ENCODE measurements at places on chromosomes 4 and X. TPM values are rescaled to one million over a fixed set of nuclear protein-coding genes. Genes with fewer than 3 reads are reported as not detected.

DDX53 gene
- total RNA-seq: not detected

TRIM75 gene
- not detected for total RNA-seq

USP11 gene
- total RNA-seq: 60.6 TPM

PITX2 gene
- 0.46 TPM for total RNA-seq

DCAF4L1 gene
- 0.13 TPM for total RNA-seq

EREG gene
- 9.8 TPM for total RNA-seq

GABRG1 gene
- not detected for total RNA-seq

UGT2A1 gene
- total RNA-seq: not detected

TRIML2 gene
- total RNA-seq: 48.9 TPM

PSAPL1 gene
- total RNA-seq: 0.38 TPM

ZAR1 gene
- total RNA-seq: not detected

NPY2R gene
- total RNA-seq: not detected

OPN1MW gene
- not detected for total RNA-seq

SCD5 gene
- 8.2 TPM for total RNA-seq

CXCL8 gene
- total RNA-seq: 6.5 TPM

APLN gene
- 0.72 TPM for total RNA-seq

HSFX3 gene
- not detected for total RNA-seq

QRFPR gene
- total RNA-seq: 0.06 TPM

GNRHR gene
- total RNA-seq: not detected

KDR gene
- total RNA-seq: 0.15 TPM

PHEX gene
- 0.33 TPM for total RNA-seq

PDE6B gene
- total RNA-seq: not detected

PNPLA4 gene
- total RNA-seq: 13.0 TPM

GLRA2 gene
- total RNA-seq: not detected

CLCN3 gene
- 21.6 TPM for total RNA-seq

HAND2 gene
- 0.55 TPM for total RNA-seq

SSX4 gene
- not detected for total RNA-seq

GAGE1 gene
- not detected for total RNA-seq

AASDH gene
- 3.6 TPM for total RNA-seq

WDR17 gene
- total RNA-seq: 1.8 TPM

IL9R gene
- 0.08 TPM for total RNA-seq

ANOS1 gene
- 0.06 TPM for total RNA-seq

GLRA3 gene
- 0.05 TPM for total RNA-seq

TRPC5OS gene
- not detected for total RNA-seq

PRSS12 gene
- 0.38 TPM for total RNA-seq

MAGEA10 gene
- total RNA-seq: not detected

CD38 gene
- 14.4 TPM for total RNA-seq

SLC49A3 gene
- 0.10 TPM for total RNA-seq

SMPX gene
- not detected for total RNA-seq

SEC24D gene
- 12.2 TPM for total RNA-seq

UCP1 gene
- 0.07 TPM for total RNA-seq

NMU gene
- total RNA-seq: 0.52 TPM

GATA1 gene
- total RNA-seq: not detected

IL2RG gene
- total RNA-seq: 0.12 TPM

ADH1B gene
- not detected for total RNA-seq

SPANXN4 gene
- not detected for total RNA-seq

MAP9 gene
- total RNA-seq: 4.2 TPM
